ENCODE measurements at places on chromosomes 7 and 10.

- H3K4me3 ChIP-seq: no peak overlapping the region
- peak; percentile 16 for DNase-seq
- H3K36me3 ChIP-seq: peaks cover 6% of the 10 kb centered on the region
These were observed 44.6 kb upstream of the RSBN1L start for GRCh38 chr7:77651575-77652162.

- no peak overlapping the region for H3K27ac ChIP-seq
- peaks cover 14% of the 10 kb centered on the region for H3K4me1 ChIP-seq
- DNase-seq: no peak
- H3K4me3 ChIP-seq: no peak overlapping the region
- no peaks in the 10 kb centered on the region for H3K27me3 ChIP-seq
These were observed 134.7 kb downstream of the TMEM178B start for GRCh38 chr7:141208539-141208938.

DNA sequence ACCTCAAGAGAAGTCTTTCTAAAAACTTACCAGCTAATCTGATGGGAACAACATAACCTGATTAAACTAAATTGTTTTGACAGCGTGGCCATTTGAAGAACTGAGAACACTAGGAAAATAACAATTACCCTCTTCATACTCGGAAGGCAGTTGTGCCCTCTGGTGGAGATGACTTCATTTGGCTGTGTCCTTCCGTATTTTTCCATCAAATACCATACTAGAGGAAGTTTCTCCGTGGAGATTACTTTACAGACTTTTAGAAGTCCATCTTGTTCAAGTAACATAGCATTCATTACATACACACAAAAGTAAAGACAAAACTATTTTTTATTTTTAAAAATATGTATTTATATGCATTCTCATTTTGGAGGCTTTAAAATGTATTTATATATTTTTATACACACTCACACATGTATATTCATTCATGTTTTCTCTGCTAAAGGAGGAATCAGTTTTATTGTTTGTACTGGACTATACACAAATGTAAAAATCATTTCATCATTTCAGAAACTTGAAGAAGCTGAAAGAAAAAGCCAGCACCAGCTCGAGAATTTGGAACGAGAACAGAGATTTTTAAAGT is 25.2 kb downstream of the SMNDC1 start:
- H3K4me3 ChIP-seq: no peak overlapping the region
- no peaks in the 10 kb centered on the region for H3K27me3 ChIP-seq
- no peaks in the 10 kb centered on the region for H3K4me1 ChIP-seq

GRCh38 chr10:51747216-51747615 is 47.8 kb upstream of the CSTF2T start:
- H3K27me3 ChIP-seq: no peaks in the 10 kb centered on the region
- no peaks in the 10 kb centered on the region for H3K36me3 ChIP-seq
- H3K4me1 ChIP-seq: no peaks in the 10 kb centered on the region
- H3K4me3 ChIP-seq: no peak overlapping the region
- no peak for DNase-seq

GRCh38 chr7:2804227-2804763 is 39.8 kb downstream of the GNA12 start:
- H3K4me1 ChIP-seq: peaks cover 27% of the 10 kb centered on the region
- H3K27me3 ChIP-seq: no peaks in the 10 kb centered on the region
- H3K4me3 ChIP-seq: no peak overlapping the region

DNA sequence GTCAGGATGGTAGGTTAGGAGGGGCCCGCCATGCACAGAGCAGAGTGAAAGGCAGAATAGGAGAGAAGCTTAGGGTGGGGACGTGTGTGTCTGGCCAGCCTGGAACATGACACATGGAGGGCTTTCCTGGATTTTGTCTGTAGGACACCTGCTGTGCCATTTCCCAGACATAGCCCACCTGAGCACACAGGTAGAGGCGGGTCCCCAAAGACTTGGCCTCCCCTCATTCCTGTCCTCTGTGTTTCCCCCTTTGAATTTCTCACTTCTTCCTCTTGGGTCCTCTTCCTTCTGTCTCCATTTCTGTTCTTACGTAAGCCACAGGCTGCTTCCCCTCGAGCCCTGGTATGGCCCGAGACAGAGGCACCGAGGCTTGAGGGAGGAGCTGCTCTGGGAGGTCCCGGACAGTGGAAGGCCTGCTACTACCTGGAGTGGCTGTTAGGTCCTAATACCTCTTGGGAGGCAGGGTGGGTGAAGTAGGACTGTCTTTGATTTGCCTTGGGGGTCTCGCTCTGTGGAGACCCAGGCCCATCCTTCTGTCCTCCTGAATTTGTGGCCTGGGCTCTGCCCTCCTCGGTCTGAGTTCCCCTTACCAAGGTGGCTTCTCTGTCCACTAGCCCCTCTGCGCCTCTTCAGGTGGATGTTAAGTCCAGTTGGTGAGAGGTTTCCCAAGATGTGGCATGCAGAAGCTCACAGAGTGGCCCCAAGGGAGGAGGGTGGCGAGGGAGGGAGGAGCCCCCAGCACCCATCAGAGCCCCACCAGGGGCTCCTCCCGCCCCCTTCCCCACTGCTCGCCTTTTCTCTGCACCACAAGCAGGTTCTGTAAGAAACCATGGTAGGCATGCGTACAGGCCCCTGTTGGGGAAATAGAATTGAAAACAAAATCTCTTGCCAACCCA is 5.5 kb downstream of the ZNF775 start:
- no peak overlapping the region for H3K27ac ChIP-seq
- no peaks in the 10 kb centered on the region for H3K27me3 ChIP-seq
- no peak overlapping the region for H3K4me3 ChIP-seq
- H3K36me3 ChIP-seq: 0 out of 2 replicates have a peak, but pooled peaks cover 7% of the 10 kb centered on the region

- H3K4me3 ChIP-seq: peak overlapping the region; percentile 72
- no peak for DNase-seq
- H3K4me1 ChIP-seq: 0 out of 2 replicates have a peak, but pooled peaks cover 1% of the 10 kb centered on the region
These were observed 831 bp upstream of the PFKP start for GRCh38 chr10:3066317-3067117.

- no peaks in the 10 kb centered on the region for H3K36me3 ChIP-seq
- no peak for DNase-seq
- no peaks in the 10 kb centered on the region for H3K4me1 ChIP-seq
- H3K27ac ChIP-seq: no peak overlapping the region
These were observed 183.9 kb downstream of the LRRN3 start for GRCh38 chr7:111274857-111275256.

DNA sequence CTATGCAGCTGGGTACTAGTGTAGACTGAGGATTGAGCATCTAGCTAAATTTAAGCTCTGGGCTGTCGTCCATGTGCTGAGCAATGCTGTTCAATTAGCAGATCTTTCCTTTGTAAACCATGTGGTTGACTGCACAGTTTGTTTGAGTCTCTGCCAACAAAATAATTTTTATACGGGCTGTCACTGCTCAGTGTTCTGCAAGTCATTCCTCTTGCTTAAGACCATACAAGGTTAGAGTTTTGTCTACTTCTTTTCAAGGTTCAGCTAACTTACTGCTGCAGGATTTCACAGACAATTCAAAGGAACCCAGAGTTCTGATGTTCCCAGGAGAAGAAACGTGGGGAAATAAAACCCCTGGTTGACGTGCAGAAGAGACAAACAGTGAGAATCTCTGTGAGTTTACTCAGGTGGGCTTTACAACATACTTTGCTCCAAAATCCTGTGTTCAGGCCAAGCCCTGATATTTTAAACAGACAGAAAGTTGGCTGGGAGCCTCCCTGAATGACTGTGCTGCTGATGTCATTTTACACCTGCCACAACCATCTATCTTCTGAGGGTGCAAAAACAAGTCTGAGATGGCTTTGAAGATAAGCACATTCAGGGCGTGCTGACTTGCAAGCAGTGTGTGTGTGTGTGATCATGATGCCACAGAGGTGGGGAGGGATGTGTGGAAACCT is 177.1 kb upstream of the SVIL start:
- H3K4me3 ChIP-seq: no peak overlapping the region
- H3K27me3 ChIP-seq: no peaks in the 10 kb centered on the region
- no peak overlapping the region for H3K27ac ChIP-seq

GRCh38 chr7:12684733-12685132 is 2.7 kb upstream of the ARL4A start:
- H3K4me3 ChIP-seq: no peak overlapping the region
- H3K27me3 ChIP-seq: no peaks in the 10 kb centered on the region
- H3K4me1 ChIP-seq: no peaks in the 10 kb centered on the region
- H3K36me3 ChIP-seq: no peaks in the 10 kb centered on the region

- peaks cover 9% of the 10 kb centered on the region for H3K4me1 ChIP-seq
- H3K36me3 ChIP-seq: no peaks in the 10 kb centered on the region
- H3K4me3 ChIP-seq: no peak overlapping the region
- no peaks in the 10 kb centered on the region for H3K27me3 ChIP-seq
- no peak for DNase-seq
- H3K27ac ChIP-seq: no peak overlapping the region
These were observed 17.6 kb upstream of the DDIT4 start for GRCh38 chr10:72255977-72256729.

DNA sequence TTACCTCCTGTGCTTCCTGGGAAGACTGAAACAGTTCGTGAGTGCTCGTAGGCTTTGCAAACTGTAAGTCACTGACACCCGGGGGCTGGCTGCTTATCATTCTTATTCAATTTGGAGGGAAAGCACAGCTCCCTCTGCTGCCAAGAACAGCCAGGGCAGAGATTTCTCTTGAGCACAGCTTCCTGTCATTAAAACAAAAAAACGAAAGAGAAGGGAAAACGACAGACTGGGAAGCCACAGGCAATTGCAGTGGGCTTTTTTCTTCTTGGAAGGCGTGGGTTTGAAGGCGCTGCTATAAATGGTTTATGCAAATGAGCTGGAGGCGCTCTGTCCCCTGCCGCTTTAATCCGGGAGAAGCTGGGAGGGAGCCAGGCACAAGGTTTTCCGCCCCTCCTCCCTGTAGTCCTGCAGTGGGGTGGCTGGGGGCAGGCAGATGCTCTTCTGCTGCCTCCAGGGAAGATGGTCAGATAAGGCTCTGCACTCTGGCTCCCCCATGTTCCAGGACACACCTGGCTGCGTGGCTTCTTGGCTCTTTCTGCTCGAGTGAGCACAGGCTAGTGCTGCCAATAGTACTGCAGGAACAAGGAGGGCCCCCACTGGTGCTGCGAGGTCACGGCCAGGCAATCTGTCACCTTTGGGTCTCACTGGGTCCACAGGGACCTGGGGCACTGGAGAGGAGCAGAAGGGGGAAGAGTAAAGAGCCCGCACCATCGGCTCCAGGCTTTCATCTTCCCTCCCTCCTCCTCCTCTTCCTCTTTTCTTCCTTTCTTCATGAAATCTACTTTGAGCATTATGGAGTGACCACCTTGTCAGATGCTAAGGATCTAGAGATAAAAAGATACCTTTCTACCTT is 49.5 kb downstream of the NEURL1 start:
- DNase-seq: peak; percentile 29
- no peaks in the 10 kb centered on the region for H3K27me3 ChIP-seq

DNA sequence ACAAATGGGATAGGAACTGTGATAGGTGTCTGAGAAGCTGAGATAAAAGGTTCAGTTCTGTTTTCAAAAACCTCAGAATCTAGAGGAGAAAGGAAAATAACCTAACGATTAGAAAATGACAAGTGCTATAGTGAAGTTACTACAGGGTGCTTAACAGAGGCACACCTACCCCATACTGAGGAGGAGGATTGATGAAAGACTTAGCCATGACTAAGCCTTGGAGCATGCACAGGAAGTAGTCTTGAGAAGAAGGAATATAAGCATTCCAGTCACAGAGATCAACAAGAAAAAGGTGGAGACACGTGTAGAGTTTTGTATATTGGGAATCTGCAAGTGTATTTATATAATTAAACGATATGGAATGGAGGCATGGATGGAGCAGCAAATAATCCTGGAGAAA is 1225.5 kb upstream of the CELF2 start:
- no peaks in the 10 kb centered on the region for H3K4me1 ChIP-seq
- DNase-seq: no peak
- no peak overlapping the region for H3K27ac ChIP-seq
- H3K36me3 ChIP-seq: no peaks in the 10 kb centered on the region

- DNase-seq: no peak
- no peaks in the 10 kb centered on the region for H3K27me3 ChIP-seq
- H3K27ac ChIP-seq: no peak overlapping the region
- no peaks in the 10 kb centered on the region for H3K4me1 ChIP-seq
- no peaks in the 10 kb centered on the region for H3K36me3 ChIP-seq
These were observed 135.4 kb downstream of the ST7 start for GRCh38 chr7:117088623-117089194.

GRCh38 chr7:122842971-122843370 is 43.3 kb downstream of the CADPS2 start:
- H3K27me3 ChIP-seq: no peaks in the 10 kb centered on the region
- peaks cover 4% of the 10 kb centered on the region for H3K4me1 ChIP-seq
- DNase-seq: no peak
- no peak overlapping the region for H3K27ac ChIP-seq

GRCh38 chr10:6114805-6115341 is 26.0 kb downstream of the RBM17 start:
- peaks cover 21% of the 10 kb centered on the region for H3K36me3 ChIP-seq
- H3K4me3 ChIP-seq: no peak overlapping the region
- H3K4me1 ChIP-seq: no peaks in the 10 kb centered on the region
- H3K27me3 ChIP-seq: no peaks in the 10 kb centered on the region
- no peak for DNase-seq

DNA sequence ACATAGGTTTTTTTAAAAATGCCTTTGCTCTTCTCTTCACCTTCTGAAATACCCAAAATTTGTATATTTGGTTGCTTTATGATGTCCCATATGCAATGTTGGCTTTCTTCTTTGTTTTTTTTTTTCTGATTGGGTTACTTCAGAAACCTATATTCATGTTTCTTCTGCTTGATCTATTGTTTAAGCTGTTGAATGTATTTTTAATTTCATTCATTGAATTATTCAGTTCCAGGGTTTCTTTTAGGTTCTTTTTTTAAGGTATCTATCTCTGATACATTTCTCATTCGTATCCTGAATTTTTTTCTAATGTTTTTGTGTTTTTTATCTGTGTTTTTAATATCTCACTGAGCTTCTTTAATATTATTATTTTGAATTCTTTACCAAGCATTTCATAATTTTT is 221.0 kb upstream of the MTPN start:
- H3K4me3 ChIP-seq: no peak overlapping the region
- DNase-seq: no peak
- no peaks in the 10 kb centered on the region for H3K36me3 ChIP-seq
- no peaks in the 10 kb centered on the region for H3K27me3 ChIP-seq
- H3K27ac ChIP-seq: no peak overlapping the region

DNA sequence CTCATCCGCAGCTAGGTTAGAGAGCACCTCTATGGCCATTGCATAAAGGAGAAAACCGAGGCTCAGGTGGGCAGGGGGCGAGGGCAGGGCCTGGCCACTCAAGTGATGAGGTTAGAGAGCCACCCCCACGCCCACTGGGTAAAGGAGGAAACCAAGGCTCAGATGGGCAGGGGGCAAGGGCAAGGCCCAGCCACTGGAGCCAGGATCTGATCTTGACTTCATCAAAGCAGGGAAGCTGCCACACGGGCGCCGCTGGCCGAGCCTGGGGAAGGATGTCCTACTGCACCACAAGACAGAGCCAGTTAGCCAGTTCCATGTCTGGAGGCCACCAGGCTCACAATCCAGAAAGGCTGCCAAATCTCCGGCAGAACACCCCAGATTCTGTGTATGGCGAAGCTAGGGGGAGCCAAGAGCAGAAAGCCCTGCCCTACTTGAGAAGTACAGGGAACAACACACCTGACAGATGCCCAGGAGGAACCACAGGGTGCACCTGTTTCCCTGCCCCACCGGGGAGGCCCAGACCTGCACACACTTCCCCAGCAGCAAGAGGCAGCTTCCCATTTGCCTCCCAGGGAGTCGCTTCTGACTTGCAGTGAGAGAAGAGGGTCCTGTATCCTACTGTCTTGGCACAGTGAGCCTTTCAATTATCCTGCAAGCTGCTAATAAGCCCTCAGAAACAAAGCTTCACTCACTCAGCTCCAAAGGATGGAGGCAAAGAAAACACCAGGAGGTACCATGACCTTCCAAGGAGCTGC is 101.9 kb downstream of the TNS3 start:
- H3K4me1 ChIP-seq: peaks cover 14% of the 10 kb centered on the region
- DNase-seq: no peak
- no peak overlapping the region for H3K4me3 ChIP-seq
- peaks cover 29% of the 10 kb centered on the region for H3K27me3 ChIP-seq
